Cerebellar nuclear complex (tissue), 1 donor: ENCODE measurements at places on chromosomes 7 and 10.

DNA sequence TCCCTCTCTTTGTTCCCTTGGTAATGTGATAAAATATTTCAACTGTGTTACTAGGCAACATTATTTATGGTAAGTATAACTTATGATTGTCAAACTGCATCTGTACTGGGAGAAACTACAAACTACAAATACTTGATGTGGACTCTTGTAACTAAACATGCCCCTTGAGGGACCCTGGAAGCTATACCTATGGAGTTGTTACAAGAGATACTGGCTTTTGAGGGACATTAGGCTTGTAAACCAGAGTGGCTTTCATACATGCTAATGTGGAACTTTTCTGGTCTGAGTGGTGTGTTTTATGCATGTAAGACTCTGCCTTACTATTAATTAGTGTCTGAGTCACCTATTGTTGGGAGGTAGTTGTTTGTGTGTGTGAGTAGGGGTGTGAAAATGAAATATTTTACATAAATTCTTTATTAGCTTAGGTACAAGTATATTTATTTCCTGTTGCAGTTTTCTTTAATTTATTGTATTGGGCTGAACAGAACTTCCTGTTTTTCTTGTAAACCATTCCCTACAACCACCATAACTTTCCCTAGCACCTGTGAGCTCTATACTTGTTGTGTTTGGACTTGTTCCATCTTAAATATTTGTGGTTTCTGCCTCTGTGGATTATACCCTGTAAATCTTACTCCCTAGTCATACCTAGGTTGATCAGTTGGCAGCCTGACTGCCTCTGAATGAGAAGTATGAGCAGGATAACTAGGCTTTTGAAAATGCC is 49.8 kb downstream of the STK31 start:
- no peak for DNase-seq

- no peak for DNase-seq
These were observed 279.8 kb downstream of the SEC23IP start for GRCh38 chr10:120172356-120172755.

DNA sequence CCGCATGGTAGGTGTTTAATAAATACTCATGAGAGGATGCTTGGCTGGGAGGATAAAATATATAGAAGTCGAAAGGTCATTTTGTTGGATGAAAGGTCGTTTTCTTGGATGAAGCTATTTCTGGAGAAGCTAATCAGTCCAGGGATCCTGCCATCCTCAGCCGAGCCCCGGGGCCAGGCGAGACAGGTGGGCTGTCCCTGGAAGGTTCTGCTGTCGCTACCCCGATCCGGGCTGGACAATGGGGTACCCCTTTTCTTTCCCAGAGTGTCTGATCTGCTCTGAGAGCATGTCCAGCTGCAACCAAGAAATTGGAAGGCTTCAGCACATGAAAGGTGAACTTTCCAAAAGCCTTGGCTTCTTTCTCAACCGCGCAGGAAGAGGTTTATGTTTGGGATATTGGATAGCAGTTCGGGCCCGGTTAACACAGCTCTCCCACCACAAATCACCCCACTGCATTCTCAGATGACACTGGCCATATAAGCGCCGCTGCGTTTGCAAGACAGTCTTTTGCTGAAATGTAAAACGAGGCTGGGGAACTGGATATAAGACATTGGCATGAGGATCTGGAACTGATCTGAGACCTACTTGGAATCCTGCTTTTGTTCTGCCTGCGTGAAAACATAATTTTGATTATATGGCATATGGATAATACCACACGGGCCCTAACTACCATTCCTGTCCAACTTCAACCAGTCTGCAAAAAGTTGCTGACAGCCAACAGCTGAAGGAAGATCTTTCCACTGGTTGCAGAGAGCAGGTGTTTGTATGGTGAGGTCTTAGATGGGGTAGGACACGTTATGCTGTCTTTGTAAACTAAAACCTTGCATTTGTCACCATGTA is 31.2 kb upstream of the MSRB2 start:
- DNase-seq = no peak

GRCh38 chr7:138468244-138469123 is 8.4 kb downstream of the TRIM24 start:
- no peak for DNase-seq

- DNase-seq = no peak
These were observed 1.3 kb upstream of the DDX56 start for GRCh38 chr7:44575054-44575453.

DNA sequence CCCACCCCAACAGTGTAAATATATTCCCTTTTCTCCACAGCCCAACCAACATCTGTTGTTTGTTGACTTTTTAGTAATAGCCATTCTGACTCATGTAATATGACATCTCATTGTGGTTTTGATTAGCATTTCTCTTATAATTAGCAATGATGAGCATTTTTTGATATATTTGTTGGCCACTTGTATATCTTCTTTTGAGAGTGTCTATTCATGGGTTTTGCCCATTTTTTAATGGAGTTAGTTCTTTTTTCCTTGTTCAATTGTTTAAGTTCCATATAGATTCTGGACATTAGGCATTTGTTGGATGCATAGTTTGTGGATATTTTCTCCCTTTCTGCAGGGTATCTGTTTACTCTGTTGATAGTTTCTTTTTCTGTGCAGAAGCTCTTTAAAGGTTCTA is 340.1 kb downstream of the NXPH1 start:
- no peak for DNase-seq

GRCh38 chr10:770975-771374 is 81.5 kb upstream of the DIP2C start:
- no peak for DNase-seq

DNA sequence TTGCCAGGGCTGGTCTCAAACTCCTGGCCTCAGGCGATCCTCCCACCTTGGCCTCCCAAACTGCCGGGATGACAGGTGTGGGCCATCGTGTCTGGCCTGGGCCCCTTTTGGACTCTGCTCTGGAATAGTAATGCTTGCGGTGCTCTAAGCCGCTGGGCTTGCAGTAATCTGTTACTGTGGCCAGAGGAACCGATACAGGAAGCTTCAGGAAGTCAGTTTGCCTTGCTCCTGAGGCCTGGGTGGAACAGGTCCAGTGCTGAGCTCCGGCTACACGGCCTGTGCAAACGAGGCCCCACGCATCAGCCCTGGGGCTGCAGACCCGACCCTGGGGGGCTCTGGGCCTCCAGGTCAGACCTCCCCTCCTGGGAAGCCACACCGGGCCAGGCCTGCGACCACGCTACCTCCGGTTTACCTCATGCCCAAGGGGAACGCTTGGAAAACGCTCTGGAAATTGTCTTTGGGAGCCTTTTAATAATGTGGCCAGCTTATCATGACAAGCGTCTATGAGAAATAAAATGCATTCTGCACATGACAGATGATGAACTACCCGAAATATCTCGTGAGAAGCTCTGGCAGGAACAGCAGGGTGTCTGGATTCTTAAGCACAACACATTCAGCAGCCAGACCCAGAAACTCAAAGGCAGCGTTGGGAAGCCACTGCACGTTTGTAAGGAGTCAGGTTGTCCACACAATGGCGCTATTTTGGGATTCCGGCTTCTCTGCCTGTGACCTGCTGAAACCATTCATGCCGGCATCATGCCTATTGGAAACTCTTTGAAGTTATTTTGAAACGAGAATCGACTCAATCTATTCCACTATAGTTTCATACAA is 10.1 kb upstream of the ADAP1 start:
- DNase-seq = peak; percentile 17

DNA sequence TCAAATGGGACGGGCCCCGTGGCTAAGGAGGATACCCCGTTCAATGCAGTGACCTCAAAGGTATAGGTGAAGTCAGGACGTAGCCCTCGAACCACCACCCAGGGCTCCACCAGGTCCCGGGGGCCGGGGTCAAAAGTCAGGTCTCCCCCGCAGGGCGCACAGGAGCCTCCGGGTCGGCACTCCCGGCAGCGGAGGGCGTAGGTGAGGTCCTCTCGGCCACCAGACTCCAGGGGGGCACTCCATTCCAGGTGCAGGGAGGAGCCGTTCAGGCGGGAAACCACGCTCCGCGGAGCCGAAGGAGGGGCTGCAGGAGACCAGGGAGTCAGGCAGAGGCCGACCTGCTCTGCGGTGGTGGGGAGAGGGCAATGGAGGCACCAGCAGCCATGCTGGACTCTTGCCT is 7.7 kb downstream of the EPHB4 start:
- no peak for DNase-seq

DNA sequence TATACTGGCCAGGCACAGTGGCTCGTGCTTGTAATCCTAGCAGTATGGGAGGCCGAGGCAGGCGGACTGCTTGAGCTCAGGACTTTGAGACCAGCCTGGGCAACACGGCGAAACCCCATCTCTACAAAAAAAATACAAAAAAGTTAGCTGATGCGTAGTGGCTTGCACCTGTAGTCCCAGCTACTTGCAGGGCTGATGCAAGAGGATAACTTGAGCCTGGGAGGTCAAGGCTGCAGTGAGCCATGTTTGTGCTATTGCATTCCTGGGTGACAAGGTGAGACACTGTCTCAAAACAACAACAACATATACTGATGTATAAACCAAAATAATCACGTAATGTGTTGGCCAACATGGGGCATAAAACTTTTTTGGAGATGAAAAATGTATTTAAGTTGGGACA is 6.4 kb upstream of the NPM3 start:
- no peak for DNase-seq

DNA sequence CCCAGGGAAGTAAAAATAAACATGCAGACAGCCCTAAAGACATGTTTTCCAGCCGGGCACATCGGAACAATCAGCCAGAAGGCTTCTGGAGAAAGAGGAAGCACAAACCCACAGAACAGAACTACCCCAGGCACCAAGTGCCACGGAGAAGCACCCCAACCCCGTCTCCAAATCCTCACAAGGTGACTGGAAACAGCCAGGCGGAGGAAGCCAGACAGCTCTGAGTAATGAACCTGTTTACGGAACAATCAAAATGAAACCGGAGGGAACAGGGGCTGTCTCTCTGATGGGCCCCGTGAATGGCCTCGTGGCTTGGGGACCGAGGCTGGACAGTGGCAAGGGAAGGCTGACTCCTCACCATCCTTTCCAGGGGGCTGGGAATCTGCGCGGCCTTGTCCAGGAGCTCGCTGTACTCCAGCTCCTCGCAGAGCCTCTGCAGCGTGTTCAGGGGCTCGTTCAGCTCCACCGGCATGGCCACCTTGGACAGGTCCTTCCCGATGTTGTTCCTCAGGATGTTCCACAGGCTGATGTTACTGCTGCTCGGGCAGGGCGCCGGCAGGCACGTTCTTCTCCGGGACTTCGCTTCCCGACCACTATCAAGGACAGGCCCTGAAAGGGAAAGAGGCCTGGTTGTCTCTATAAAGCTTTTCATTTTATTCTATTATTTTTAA is 77.0 kb upstream of the GSDME start:
- DNase-seq = no peak

- DNase-seq = no peak
These were observed 91.1 kb downstream of the CREB5 start for GRCh38 chr7:28503396-28503795.

DNA sequence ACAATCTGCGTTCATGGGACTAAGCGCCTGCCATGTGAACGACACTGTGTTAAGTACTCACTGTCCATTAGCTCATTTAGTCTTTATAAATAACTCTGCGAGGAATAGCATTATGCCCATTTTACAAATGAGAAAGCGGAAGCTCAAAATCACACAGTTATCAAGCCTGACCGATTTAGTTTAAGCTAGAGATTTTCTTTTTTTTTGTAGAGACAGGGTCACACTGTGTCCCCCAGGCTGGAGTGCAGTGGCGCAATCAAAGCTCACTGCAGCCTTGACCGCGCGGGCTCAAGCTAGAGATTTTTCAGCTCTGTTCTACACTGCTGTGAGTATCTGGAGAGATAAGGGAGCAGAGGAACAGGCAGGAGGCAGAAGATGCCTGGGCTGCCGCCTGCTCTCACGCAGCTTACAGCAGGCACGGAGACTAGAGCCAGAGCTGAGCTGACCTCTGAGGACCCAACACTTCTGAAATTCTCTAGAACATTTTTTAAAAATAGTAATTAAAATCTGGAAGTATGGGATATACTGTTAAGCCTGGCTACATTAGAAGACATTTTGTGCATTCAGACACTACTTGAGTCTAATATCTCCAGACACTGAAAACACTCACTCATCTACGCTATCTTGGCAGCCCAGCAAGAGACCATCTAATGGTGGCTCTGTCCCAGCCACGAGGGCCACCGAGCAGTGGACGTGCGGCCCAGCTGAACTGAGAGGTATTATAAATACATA is 38.7 kb downstream of the GNA12 start:
- no peak for DNase-seq

GRCh38 chr10:82071231-82071630 is 196.2 kb downstream of the NRG3 start:
- DNase-seq = no peak

- no peak for DNase-seq
These were observed 89.0 kb downstream of the TRIM24 start for GRCh38 chr7:138549082-138549481.

- DNase-seq = no peak
These were observed 5.0 kb downstream of the PRKAG2 start for GRCh38 chr7:151871904-151872303.

DNA sequence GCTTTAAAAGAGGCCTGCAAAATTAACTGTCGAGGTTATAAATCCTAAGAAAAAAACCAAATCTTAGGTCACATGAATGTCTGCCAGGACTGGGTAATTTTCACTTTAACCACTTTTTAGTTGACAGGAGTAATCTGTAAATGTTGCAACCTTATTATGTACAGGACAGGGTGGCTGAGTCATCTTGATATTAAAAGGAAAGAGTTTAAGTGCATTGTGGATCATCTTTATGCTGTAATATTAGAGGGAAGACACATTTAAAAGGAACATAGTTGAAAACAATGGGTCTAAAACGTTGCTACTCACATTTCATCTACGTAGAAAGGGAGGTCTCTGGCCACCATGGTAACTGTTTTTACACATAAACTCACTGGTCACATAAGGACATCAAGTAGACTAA is 115.5 kb downstream of the LSMEM1 start:
- no peak for DNase-seq

GRCh38 chr10:61795551-61795950 is 105.9 kb upstream of the ARID5B start:
- no peak for DNase-seq

- DNase-seq = no peak
These were observed 29.6 kb downstream of the AMZ1 start for GRCh38 chr7:2717293-2718261.

DNA sequence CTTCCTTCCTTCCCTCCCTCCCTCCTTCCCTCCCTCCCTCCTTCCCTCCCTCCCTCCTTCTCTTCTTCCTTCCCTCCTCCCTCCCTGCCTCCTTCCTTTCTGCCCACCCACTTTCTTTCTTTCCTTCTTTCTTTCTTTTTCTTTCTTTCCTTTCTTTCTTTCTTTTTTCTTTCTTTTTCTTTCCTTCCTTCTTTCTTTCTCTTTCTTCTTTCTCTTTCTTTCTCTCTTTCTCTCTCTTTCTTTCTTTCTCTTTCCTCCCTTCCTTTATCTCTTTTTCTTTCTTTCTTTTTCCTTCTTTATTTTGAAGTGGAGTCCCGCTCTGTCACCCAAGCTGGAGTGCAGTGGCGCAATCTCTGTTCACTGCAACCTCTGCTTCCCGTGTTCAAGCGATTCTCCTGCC is 33.7 kb upstream of the GTF2IRD1 start:
- no peak for DNase-seq

- no peak for DNase-seq
These were observed 54.4 kb downstream of the CDCA7L start for GRCh38 chr7:21891291-21891690.
